ENCODE measurements at places on chromosomes 2 and 18. TPM values are rescaled to one million over a fixed set of nuclear protein-coding genes. Genes with fewer than 3 reads are reported as not detected.

GRCh38 chr2:168928113-168928831, 27.2 kb downstream of the G6PC2 start:
- DNase-seq: no peak

DNA sequence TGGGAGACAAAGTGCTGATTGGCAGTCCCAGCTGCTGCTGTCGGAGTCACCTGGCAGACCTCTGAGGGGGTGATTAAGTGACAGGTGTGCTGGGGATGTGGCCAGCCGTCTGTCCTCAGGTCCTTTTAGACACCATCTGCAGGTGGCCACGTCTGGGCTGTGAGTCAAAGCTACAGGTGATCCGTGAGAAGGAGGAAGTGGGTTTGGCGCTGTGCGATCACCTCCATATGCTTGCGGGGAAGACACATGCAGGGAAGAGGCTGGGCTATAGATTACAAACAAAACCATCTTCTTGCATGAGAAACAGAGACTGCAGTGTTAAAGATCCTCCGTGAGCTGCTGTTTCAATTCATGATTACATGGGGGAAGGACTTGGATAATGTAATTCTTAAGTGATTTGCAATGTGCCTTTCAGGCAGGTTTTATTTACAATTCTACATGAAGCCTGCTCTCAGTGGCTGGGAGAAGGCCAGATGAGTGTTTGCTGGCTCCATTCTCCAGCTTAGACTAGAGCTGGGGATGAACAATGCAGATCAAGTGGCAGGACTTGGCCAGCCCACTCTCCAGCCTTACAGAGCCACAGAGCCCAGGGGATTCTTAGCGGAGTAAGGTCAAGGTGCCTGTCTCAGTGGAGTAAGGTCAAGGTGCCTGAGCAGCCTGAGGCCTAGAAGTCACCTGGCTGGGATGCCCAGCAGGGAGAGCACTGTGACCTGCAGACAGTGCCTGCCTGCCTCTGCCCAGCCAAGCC, 87.8 kb downstream of the LYPD1 start:
- no peak for DNase-seq

DNA sequence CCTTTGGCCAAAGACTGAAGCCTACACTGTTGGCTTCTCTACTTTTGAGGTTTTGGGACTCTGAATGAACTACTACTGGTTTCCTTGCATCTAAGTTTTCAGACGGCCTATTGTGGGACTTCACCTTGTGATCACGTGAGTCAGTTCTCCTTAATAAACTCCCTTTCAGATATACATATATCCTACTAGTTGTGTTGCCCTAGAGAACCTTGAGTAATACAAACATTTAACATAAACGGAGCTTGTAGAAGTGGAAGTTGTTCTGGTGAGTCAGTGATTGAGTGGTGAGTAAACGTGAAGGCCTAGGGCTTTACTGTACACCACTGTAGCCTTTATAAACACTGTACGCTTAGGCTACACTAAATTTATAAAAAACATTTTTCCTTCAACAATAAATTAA, 107.2 kb upstream of the CDH2 start:
- no peak for DNase-seq

DNA sequence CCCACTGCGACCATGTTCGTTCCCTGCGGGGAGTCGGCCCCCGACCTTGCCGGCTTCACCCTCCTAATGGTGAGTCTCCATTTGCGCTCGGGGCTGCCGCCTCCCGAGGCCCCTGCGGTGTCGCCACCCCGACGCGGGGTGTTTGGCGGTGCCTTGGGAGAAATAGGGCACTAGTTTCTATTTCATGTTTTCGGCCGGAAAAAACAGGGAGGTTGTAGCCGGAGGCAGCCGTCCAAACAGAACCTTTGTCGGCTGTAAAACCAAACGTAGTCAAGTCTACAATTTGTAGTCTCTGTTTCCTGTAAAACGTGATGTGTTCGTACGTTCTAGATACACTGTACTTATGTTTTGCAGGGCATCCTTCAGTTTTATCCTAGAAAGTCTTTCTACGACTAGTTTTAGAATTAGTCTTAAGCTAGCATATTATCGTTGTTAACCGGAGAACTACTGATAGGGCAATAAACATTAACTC, 290 bp downstream of the PSMG2 start:
- no peak for DNase-seq

- no peak for DNase-seq
These were observed 143.6 kb downstream of the COL4A4 start for GRCh38 chr2:227020416-227020815.

The NOSTRIN gene
- total RNA-seq: 14.0 TPM

- DNase-seq: no peak
These were observed 370.9 kb downstream of the PLCL1 start for GRCh38 chr2:198175271-198175670.

The ALLC gene
- total RNA-seq: not detected

The TANC1 gene
- total RNA-seq: 56.2 TPM

- DNase-seq: no peak
These were observed 153.9 kb upstream of the LGALSL start for GRCh38 chr2:64300066-64300465.

The LRATD1 gene
- 3.0 TPM for total RNA-seq

DNA sequence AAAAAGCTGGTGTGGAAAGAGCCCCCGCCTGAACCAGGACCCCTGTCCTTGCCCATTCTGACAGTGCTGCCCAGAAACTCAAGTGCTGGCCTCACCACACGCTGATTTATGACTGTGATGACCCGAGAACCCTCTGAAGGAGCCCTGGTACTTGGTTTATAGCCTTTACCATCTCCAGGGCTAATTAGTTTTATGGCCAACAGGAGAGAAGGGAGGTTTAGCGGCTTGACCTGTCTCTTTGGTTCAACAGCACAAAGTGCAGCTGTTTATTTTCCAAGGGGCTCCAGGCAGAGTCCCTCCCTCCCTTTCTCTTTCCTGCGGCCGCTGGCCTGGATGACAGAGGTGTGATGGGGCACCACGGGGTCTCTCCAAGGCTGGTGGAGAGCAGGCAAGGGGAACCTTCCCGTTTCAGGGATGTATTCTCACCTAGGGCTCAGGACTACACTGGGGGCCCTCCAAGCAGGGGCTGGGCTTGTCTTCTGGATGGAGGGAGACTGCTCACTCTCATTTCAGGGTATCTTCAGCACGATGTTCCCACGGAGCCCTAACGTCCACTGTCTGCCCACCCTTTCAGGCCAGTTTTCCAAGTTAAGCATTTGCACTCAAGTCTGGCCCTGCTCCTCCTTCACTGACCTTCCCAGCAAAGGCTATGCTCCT, 174.2 kb upstream of the GLI2 start:
- no peak for DNase-seq

DNA sequence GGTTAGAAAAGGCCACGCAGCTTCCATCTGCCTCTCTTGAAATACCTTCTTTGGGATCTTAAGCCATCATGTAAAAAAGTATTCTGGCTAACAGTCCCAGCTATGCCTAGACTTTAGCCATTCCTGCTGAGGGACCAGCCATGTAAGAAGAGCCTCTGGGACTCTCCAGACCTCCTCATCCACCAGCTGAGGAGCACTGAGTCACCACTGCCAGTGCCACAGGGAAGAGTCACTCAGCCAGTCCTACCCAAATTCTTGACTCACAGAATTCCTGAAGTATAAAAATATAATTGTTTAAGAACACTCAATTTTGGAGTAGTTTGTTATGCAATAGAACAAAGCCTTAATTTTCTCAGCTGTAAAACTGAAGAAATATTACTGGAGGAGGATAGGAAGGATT, 436.7 kb downstream of the ZEB2 start:
- DNase-seq: no peak

GRCh38 chr2:179020156-179020750, 29.7 kb downstream of the CCDC141 start:
- DNase-seq: no peak

The SPRED2 gene
- 14.9 TPM for total RNA-seq

DNA sequence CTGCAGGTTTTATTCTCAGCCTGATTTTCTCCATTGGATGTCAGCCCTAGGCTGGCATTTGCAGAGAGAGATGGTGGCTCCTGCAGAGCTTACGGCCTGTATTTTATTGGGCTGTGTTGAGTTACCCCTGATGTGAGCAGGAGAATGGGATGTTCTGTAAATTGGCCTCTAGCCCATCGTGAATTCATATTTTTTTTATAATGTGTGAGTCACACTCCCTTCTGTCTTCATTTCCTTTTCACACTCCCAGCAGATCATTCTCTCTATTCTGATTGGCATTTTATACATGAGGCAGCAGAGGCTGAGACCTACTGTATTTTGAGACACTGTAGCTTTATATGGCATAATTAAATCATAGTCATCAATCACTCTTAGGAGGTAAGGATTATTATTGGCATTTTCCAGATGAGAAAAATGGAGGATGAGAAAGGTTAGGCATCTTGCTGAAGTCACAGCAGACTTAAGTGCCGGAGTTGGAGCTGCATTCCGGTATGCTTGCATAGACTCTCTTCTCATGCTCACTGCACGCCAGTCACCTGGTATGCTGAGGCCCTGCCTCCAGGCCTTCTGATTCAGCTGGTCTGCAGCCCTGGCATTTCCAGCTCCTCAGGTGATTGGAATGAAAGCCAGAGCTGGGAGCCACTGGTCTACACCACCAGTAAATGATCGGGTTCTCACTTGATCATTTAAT, 142.4 kb downstream of the NEDD4L start:
- no peak for DNase-seq

- DNase-seq: no peak
These were observed 2.9 kb upstream of the RRM2 start for GRCh38 chr2:10119601-10120157.

The ALPP gene
- not detected for total RNA-seq

The INHA gene
- total RNA-seq: 2.6 TPM

DNA sequence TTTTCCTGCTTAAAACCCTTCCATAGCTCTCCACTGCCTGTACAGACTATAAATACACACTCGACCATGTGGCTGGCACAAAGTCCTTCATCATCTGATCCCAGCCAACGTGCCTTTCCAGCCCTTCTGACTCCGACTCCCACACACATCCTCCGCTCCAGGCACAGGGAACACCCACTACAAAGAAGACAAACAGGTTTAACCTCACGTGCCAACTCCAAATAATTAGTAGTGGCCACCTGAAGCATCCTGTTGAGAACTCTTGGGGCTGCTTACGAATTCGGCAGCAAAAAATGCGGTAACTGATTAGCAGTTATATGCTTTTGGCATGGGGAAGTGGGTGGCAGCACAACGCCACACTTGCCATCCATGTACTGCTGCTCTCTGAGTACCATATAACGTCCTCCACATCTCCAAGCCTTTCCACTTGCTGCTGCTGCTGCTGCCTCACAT, 12.1 kb downstream of the SPIRE1 start:
- DNase-seq: peak; percentile 61
